B cell (primary cell): ENCODE measurements at places on chromosomes 11 and 22.

GRCh38 chr22:41828516-41828915 is 4.4 kb upstream of the SREBF2 start:
- no peak for DNase-seq

DNA sequence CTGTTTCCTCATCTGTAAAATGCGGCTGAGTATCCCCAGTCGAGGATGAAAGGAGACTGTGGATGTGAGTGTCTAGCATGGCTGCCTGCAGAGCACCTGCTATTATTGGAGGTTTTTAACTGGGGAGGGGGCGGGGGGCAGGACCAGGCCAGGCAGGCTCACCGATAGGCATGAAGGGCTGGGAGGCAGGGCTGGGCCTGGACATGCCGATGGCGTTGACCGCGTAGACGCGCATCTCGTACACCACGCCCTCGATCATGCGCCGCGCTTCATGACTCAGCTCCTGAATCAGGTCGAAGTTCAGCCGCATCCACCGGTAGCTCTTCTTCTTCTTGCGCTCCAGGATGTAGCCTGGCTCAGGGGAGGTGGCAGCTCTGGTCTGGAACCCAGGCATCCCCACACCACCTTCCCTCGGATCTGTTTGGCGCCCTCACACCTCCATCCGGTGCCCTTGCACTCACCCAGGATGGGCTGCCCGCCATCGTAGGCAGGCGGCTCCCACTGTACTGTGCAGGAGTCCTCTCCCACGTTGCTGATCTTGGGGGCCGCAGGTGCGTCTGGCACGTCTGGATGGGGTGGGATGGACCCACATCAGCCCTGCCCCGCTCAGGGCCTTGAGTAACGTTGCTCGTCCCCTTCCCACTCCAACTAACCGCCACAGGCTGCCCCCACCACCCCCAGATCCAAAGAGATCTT is 15.1 kb downstream of the MYBPC3 start:
- no peak for DNase-seq

DNA sequence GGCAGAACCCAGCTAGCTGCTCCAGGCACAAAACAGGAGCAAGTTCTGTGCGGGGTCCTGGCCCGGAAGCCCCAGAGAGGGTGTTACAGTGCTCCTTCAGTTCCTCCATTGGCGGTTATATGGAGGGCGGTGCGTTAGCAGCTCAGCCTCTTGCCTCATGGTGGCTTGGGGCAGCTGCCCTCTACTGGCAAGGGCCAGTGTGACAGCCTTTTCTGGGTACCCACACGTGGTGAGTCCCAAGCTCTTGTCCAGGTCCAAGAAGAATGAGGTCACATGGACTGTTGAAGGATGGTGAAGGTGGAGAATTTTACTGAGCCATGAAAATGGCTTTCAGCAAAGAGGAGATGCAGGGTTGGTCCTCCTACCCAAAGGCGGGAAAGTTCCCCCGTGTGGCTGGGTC is 100.5 kb downstream of the WT1 start:
- DNase-seq = no peak

GRCh38 chr11:69439651-69440464 is 41.6 kb upstream of the LINC01488 start:
- DNase-seq = no peak

- peak; percentile 81 for DNase-seq
Measured at GRCh38 chr11:65440831-65441499, 18.4 kb downstream of the NEAT1 start.

DNA sequence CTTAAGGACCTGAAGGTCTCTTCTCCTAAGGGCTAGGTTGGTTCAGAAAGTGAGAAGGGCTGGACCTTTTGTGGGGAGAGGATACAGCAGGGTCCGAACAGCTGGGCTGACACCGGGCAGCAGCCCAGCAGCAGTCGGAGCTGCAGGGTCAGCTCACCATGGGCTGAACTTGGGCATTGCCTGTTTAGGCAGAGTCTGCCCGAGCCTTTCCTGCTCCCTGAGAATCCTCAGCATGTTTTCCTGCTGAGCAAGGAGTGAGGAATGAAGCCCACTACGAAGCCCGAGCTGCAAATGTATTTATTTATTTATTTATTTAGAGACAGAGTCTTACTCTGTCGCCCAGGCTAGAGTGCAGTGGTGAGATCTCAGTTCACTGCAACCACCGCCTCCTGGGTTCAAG is 83.9 kb downstream of the PTPRJ start:
- DNase-seq = no peak

GRCh38 chr11:67983951-67984350 is 19.9 kb downstream of the UNC93B1 start:
- no peak for DNase-seq
